NCI-H1092 treated with DMSO at 0.1 percent for 48 hours (cell line): ENCODE measurements at places on chromosomes 7 and 10.
A peak's percentile ranks its signal among the peaks of the same experiment; 100 is the strongest.

GRCh38 chr7:1007901-1008300 is 24.9 kb downstream of the CYP2W1 start:
- no peak for DNase-seq

- DNase-seq, result peak; percentile 64
These were observed 262.8 kb upstream of the AOAH start for GRCh38 chr7:36986948-36987724.

GRCh38 chr10:17206210-17206709 is 4.8 kb upstream of the TRDMT1 start:
- DNase-seq, result no peak

DNA sequence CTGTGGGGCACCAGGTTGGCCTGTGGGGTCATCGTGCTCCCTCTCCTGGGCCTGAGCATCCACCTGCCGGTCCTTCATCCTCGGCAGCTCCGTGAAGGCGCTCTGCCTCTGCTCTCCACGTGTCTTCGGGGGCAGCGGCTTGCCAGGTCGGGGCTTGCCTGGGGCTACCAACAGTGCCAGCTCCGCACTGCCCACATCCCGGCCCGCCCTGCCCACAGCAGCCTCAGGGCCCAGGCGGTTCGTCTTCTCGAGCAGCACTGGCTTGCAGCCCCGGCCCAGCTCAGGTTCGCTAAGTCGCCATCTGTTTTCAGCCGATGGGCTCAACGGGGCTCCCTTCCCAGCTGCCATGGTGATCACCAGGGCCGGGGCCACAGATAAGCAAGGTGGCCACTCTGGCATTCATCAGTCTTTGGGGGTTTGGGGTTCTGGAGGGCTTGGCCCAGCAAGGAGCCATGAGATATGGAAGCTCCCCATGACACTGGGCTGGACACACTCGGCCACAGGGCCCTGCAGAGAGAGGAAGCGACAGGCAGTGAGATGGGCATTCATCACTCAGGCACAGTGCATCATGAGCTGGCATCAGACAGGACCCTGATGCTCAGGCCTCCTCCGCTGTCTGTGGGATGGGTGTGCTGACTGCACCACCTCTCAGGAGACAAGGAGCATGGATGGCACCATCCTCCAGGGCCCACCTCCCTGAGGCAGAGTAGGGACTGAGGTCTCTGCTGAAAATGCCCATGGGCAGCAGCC is 15.5 kb downstream of the ZNF488 start:
- no peak for DNase-seq

- DNase-seq, result peak; percentile 23
These were observed 162.2 kb upstream of the TNS3 start for GRCh38 chr7:47743965-47744591.

GRCh38 chr7:130112093-130112492 is 41.8 kb downstream of the KLHDC10 start:
- no peak for DNase-seq

DNA sequence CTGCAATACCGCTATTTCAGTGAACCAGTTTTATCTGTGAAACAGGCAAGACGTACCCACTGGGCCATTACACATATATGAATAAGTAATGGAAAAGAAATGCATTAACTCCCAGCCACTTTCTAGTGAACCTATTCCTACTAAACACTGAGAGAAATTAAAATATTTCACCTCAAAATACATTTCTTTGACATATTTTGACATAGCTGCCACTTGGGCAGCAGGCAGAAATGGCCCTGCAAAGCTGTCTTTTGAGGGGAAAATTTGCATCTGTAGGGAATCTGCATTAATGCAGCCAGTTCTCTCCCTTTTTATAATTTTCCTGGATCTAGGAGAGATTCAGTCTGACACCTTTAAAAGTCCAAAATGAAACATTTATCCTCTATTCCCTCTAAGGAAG is 714.8 kb upstream of the POM121L12 start:
- DNase-seq, result no peak

GRCh38 chr7:92880212-92881090 is 44.1 kb upstream of the CDK6 start:
- peak; percentile 2 for DNase-seq

DNA sequence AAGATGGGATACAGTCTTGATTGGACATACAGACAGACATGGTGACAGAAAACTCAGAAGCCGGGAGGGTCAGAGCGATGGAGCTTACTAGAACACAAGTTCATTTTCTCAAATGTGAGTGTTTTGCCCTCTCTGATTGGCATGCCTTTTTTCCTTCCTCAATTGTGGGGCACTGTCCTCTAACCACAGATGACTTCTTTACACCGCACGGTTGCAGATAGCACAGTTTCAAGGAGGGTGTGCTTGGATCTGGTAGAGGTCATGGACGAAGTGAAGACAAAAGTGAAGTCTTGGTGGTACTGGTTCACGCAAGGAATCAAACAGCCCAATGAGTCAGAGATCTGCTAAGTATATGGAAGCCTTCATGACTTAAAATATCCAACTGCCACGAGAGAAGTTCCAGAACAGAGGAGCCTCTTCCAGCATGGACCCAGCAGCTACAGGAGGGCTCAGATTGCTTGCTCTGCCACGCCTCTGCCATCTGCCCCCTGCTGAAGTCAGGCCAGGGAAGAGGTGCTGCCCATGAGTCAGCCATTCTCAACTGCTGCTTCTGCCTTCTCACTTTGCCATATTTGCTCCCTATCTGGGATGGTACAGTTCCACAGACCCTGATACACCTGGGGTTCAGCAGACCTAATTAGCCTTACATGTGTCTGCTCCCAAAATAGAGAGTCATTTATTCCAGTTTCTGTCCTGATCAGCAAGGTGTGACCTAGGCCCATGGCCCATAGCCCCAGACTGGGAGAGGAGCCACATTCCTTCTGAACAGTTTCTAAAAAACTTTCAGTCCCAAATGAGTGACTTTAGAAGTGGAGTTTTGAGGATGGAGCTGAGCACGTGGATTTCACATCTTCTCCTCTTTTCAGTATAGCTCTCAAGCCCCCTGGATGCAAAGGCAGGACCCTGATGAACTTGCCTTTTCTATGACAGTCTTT is 413.8 kb downstream of the KCNMA1 start:
- no peak for DNase-seq

- DNase-seq, result no peak
These were observed 647.3 kb upstream of the GHITM start for GRCh38 chr10:83492004-83492403.

GRCh38 chr7:33601101-33601500 is 304.2 kb upstream of the BMPER start:
- peak; percentile 7 for DNase-seq

GRCh38 chr10:63256009-63256773 is 123.1 kb downstream of the NRBF2 start:
- no peak for DNase-seq

GRCh38 chr10:43284341-43284910 is 17.6 kb upstream of the RASGEF1A start:
- DNase-seq, result no peak

GRCh38 chr10:49139028-49139845 is 5.4 kb upstream of the FAM170B start:
- DNase-seq, result no peak

DNA sequence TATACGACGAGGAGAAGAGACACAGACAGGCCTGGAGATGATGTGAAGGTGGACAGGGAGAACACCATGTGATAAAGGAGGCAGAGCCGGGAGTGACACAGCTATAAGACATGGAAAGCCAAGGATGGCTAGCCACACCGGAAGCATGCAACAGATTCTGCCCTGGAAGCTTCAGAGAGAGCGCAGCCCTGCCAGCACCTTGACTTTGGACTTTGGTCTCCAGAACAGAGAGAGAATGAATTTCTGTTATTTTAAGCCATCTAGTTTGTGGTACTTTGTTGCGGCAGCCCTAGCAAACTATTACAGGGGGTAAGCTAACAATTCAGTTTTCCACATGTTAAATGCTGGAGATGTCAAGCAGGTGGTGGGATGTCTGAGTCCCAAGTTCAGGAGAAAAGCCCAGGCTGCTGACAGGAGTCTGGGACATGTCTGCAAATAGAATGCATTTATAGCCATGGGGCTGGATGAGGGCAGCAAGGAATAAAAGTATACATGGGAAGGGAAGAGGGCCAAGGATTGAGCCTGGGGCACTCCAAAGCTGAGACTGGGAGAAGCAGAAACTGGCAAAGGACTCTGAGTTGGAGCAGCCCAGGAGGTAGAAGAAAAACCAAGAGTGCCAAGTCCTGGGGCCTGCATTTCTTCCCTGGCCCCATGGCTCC is 65.1 kb downstream of the ATXN7L1 start:
- DNase-seq, result no peak

GRCh38 chr7:78073609-78074382 is 275.2 kb downstream of the PHTF2 start:
- DNase-seq, result no peak

- no peak for DNase-seq
These were observed 49.7 kb upstream of the NRF1 start for GRCh38 chr7:129561677-129562359.

- DNase-seq, result no peak
These were observed 12.7 kb downstream of the XRCC2 start for GRCh38 chr7:152663148-152663740.

GRCh38 chr7:14048889-14049288 is 59.4 kb upstream of the ETV1 start:
- no peak for DNase-seq

DNA sequence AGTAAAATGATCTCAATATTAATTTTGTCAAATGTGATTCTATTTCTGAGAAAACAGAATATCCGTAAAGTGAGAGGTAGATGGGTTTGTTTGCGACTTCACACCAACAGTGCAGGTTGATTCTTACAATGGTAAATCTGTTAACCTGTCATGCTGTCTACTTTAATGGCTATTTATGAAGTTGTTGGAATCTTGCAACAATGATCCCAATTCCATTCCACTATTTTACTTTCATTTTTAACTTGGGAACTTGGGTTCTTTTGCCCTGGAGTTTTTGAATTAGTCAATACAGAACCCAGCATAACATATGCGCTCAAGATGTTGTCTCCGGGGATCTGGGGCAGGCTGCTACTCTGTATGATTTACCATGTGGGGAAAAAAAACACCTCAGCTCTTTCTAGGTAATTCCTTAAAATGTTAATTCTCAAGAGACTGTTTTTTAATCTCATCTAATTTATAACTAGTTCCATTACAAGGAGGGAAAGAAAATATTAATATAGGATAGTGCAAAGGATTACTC is 1.2 kb downstream of the LGI1 start:
- DNase-seq, result no peak

DNA sequence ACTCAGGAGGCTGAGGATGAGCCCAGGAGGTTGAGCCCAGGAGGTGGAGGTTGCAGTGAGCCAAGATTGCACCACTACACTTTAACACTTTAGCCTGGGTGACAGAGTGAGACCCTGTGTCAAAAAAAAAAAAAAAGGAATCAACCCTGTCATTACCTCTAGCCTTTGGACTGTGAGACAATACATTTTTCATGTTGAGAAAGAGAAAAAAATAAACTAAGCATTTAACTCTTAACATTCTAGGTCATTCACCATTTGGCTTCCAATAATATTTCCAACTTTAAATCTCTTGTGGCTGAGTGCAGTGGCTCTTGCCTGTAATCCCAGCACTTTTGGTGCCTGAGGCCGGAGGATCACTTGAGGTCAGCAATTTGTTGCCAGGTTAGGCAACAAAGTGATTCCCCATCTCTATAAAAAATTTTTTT is 41.9 kb upstream of the TPST1 start:
- no peak for DNase-seq

GRCh38 chr10:93299606-93300287 is 182.4 kb downstream of the MYOF start:
- DNase-seq, result no peak

GRCh38 chr7:133349101-133349500 is 96.2 kb downstream of the EXOC4 start:
- no peak for DNase-seq

DNA sequence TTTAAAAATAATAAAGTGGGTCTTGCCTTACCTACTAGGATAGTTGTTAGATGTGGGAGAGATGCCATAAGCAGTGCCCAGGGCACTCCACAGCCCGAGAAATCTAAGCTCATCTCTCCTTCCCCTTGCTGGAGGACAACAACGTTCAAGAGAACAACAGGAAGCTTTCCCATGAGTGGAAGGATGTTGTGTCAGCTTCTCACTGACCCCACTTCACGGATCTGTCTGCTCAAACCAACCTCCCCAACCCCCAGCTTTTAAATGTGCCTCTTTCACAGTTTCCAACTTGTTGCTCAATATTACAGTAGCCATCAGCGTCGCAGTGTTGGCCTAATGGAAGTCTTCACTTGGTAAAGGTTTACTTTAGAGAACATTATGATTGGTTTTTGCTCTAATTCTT is 72.1 kb downstream of the PTPRE start:
- no peak for DNase-seq

- peak; percentile 77 for DNase-seq
These were observed 1.2 kb downstream of the HIPK2 start for GRCh38 chr7:139776486-139777132.

DNA sequence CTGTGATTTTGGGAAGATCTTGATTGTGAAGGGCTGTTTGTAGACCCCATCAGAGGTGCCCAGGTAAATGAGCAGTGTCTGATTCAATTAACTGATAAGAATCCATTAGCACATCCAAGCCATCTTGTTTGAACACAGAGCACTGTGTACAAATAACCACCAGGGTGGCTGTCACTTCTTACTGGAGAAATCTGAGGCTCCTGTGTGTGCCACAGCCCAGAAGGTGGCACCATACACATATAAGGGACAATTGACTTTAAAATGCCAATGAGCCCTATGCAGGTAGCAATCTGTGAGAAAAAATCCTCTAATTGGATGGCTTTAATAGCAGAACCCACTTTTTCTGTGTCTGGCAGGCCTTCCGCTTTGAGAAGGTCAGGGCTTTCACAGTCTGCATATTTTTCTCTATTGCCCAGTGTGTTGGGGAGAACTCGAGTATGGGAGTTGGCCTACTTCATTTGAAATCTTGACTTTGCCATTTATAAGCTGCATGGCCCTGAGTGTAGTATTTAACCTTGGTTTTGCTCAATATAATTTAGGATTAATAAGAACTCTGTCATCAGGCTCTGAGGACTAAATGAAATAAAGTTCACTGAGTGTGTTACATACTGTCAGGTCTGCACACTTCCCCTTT is 517.4 kb downstream of the CCSER2 start:
- DNase-seq, result peak; percentile 31

DNA sequence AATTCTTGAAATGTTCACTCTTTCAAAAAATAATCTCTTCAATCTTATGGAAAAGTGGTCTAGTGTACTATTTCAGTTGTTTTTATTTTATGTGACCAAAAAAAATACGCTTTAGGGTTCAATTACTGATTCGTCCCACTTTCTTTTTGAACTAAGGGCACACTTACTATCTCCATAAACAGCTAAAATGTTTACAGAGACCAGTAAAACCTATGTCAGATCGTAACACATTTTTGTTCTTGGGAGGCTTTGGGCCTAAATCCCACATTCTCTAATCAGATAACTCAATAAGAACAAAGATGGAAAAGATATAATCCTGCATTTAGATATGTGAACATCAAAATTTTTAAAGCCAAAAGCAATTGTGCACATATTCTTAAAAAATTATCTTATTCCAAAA is 29.8 kb upstream of the EPC1 start:
- peak; percentile 9 for DNase-seq
